ENCODE measurements at places on chromosomes 7 and 10.

GRCh38 chr7:134963036-134963435 is 23.3 kb upstream of the AGBL3 start:
- DNase-seq, result no peak

DNA sequence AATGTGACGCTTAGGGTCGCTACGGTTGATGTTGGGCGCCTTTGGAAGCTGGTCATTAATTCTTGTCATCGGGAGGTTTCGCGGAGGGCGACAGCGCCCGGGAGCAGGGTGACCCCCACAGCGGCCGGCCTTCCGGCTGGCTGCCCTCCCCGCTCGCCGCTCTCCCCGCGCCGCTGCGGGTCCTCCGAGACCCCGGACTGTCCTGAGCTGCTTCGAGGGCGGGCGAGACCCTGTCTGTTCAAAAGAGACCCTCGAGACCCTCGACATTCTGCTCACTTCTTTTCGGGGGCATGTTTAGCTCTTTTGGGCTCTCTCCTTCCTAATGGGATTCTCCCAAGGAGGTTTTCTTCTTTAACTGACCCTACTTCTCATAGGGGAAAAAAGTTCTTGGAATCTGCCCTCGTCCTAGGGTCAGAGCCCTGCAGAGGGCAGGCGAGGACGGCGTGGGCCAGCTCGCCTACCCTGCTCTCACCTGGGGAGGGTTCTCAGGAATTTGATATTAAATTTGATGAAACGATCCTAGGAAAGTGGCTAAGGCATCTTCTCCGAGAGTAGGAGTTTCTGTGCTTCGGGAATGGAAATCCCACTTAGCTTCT is 257.0 kb downstream of the OTUD1 start:
- no peak for DNase-seq

GRCh38 chr10:75108684-75109458 is 2.6 kb upstream of the SAMD8 start:
- DNase-seq, result no peak

DNA sequence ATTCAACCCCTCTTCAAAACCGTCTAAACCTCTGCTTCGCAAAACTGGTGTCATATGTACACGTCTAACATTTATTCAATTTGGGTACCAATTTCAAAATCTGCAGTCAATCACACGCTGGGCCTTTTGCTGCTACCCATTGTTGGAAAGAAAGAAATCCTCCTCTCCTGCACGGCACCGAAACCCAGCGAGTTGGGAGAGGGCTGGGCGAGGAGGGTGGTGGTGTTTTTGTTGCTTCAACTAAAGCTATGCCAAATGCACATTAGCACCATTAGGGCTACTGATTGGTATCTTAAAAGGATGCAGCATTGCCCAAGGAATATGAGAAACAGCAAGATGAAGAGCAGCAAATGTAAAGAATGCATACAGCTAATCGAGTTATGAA is 7.8 kb downstream of the EBF3 start:
- DNase-seq, result no peak

DNA sequence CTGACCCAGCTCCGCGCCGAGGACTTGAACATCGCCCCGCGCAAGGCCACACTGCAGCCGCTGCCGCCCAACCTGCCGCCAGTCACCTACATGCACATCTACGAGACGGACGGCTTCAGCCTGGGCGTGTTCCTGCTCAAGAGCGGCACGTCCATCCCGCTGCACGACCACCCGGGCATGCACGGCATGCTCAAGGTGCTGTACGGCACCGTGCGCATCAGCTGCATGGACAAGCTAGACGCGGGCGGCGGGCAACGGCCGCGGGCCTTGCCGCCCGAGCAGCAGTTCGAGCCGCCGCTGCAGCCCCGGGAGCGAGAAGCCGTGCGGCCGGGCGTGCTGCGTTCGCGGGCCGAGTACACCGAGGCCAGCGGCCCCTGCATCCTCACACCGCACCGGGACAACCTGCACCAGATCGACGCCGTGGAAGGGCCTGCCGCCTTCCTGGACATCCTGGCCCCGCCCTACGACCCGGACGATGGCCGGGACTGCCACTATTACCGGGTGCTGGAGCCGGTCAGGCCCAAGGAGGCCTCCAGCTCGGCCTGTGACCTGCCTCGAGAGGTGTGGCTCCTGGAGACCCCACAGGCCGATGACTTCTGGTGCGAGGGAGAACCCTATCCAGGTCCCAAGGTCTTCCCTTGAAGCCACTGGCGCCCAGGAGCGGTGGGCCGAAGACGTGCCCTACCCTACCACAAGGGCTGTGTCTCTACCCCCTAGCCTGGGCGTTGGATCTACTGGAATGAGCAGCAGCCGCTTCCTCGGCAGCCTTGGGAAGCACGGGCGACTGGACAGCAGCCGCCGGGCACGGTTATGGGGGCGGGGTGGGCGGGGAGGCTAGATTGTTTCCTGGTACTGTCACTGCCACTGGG is 945 bp downstream of the ADO start:
- no peak for DNase-seq
